ENCODE measurements at places on chromosomes 3 and 15.

DNA sequence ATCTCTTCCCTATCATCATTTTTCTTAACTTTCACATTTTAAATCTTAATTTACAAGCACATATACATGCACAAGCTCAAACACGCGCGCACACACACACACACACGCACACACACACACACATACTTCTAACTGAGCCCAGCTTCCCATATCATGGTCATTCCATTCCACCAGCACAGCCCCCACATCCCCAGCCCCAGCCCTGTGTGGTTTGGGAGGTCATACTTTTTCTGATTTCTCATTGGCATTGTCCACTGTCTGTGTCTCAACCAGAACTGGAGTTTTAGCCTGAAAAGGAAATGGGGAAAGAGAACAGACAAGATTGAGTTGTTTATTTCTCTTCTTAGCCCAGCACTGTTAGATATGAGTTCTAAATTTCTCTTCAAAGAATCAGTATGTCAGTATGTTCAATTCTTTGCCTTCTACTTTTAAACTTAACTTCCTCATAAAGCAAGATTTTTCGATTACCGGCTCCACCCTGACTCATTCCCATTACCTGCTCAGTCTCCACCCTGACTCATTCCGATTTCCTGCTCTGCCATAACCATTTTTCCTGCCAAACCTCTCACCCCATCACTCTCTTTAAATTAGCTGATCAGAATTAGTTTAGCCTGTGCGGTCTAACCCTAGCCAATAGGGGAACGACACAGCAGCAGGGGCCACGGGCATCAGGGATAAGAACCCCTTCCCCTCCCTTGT lies 6.4 kb downstream of the IQCF1 start:
- no peak for DNase-seq

GRCh38 chr3:81695302-81695701 lies 66.1 kb downstream of the GBE1 start:
- DNase-seq, result no peak

GRCh38 chr3:46865031-46865507 lies 1.8 kb upstream of the MYL3 start:
- DNase-seq, result no peak

GRCh38 chr3:47523310-47524073 lies 10.0 kb upstream of the ELP6 start:
- no peak for DNase-seq

DNA sequence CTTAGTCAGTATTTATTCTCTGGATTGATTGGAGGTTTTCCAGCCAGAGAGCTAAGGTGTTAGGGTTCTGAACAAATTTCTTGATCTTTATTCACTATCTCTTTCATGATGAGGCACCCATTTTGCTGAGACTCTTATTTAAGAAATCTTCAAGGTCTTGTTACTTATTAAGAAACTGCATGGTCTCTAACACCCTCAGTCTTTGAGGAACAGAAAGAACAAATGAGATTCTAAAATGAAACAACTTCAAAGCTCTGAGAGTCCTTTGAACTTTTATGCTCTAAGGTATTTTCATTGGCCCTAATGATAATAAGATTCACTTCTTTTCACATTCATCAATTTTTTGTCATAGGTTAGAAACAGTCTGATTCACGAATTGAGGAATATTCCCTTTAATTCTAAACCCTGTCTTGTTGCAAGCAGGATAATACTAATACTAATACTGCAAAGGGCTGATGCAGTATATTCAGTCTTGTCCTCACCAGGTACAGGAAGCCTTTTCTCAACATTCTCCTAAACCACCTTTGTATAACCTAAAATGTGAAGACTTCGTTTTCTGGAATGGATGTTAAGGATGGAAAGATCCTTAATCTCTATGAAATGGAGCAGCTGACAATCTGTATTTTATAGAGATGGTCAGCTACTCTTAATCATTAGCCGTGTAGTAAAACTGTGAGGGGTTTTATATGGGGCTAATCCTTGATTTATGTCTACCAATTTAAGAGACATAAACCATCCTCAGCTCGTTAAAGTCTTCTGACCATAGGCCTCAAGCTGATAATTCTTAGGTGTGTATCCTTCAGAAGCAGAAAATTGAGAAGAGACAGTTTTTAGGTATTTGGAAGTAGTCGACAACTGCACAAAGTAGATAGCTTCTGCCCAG lies 198.3 kb downstream of the OTOL1 start:
- no peak for DNase-seq

Data from pancreas (tissue), 10 donors.